ENCODE measurements at places on chromosomes 1 and 21. TPM values are rescaled to one million over a fixed set of nuclear protein-coding genes. Genes with fewer than 3 reads are reported as not detected.

Gene HES5
- total RNA-seq, result not detected

Gene TMPRSS3
- 4.4 TPM for total RNA-seq

DNA sequence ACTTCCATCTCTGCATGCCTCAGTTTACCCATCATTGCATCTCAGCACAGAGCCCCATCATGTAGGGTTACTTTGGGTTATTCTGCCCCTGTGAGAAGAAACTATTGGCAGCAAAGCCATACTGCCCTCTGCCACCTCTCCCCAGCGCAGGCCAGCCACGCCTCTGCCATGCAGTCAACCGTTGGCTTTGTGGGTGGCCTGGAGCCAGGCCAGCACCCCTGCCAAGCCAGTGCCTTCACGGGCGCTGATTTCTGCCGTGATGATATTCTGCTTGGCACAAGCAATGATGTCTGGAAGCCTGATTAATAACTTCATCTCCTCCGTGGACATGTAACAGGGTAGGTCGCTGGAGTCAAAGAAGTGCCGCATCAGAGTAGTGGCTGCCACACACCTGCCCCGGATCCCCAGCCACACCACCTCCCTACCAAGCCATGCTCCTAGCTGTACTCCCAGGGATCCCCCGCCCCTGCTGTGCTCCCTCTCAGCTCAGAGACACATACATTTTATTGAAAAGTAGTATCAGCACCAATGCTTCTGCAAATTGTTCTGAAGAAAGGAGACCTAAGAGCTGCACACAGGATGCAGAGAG is 15.0 kb upstream of the CEP85 start:
- no peak for DNase-seq

DNA sequence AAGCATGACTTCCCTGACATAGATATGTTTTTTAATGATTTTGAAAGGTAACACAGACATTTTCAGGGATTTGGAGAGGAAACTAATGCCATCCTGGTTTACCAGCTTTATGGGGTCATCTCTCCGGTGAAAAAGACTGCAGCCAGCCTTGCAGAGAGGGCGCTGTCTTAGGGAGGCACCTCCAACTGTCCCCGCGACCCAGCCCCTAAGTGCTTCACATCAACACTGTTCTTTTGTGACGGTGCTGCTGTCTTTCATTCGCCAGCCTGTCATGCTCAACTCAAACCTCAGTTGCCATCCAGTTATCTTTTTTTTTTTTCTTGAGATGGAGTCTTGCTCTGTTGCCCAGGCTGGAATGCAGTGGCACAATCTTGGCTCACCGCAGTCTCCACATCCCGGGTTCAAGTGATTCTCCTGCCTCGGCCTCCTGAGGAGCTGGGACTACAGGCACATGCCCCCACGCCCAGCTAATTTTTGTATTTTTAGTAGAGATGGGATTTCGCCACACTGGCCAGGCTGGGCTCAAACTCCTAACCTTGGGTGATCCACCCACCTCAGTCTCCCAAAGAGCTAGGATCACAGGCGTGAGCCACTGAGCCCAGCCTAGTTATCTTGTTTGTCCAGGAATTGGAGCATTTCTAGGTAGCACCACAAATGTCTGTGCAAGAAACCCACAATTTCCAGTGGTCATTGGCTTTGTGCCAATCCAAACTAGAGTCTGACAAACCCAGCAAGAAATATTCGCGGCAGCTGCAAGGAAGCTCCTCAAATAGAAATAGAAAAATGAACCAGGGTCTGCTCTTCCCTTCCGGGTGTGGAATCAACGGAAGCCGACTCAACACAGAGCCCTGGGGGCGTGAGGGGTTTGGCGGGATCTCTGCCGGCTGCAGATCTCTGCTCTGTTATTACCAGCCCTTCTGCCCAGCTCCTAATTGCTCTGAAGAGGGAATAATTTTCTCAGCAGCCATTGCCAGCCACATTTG is 24.2 kb downstream of the PDE9A start:
- no peak for DNase-seq

- no peak for DNase-seq
Observed at GRCh38 chr1:23102289-23102688, 66.4 kb downstream of the LUZP1 start.

DNA sequence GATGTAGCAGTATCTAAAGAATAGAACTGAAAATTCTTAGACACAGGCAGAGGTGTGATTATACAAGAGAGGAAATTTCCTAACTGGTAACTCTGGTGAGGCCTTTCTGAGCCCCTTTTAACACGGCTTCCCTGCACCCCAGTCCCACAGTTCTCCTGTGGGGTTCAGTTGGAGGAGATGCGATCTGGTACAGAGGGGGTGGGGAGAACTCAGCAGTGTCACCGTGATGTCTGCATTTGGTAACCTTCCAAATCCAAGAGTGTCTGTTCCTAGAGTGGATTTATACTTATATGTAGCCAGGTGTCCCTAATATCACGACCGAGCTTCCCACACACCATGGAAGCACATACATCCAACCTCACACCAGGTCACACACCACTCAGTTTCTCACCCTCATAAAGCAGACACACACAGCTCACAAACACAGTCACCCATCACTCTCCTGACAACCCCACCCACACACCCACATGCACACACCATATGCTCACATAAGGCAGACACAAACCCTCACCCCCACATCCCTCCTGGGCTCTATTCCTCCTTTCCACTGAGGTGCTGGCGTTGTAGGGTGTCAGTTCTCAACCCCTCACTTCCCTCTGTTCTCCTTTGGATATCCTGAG is 48.5 kb downstream of the RHBG start:
- DNase-seq, result no peak
